ENCODE measurements at places on chromosomes 2 and 18.

DNA sequence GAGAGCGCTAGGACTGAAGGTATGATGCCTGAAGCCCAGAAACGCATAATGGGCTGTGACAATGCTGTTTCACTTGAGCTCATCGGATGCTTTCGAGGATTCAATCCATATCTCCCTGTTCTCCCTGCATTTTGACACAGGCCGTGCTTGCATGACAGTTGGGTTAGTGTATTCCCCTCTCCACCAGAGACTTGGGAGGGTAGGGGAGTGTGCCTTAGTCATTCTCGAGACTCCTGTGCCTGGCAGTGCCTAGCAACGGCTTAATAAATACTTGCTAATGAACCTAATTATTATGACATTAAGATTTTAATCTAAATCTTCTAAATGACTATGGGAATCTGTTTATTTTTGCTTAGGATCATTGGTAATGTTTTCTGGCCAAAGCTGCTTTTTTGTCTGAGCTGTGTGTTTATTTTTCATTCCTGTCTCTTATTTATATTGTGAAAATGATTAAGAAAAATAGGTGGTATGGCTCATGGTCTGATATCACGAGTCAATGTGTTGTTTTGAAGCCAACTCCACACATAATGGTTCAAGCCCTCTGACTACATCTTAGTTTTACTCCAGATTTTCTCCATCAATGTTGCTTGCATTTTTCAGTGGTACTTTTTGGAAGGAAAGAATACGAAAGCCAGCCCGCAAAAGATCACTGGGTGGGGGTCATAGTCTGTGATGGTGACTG, 61.3 kb downstream of the NEDD4L start:
- no peak for DNase-seq

DNA sequence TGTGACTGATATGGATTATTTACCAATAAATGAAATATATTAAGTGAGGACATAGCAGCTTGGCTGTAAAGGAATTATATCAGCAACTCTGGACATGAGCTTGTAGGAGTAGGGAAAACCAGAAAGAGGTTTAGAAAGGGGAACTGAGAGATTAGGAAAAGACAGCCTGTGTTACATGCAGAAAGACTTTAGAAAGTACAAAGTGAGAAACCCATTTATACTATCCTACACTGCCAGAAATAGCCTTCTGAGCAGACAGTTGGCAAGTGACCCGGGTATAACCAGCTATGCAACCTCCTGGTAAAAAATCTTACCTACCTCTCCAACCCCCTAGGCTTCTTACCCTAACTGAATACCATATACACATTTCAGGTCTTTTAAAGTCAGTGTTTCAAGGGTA, 134.1 kb downstream of the ANKRD44 start:
- no peak for DNase-seq

DNA sequence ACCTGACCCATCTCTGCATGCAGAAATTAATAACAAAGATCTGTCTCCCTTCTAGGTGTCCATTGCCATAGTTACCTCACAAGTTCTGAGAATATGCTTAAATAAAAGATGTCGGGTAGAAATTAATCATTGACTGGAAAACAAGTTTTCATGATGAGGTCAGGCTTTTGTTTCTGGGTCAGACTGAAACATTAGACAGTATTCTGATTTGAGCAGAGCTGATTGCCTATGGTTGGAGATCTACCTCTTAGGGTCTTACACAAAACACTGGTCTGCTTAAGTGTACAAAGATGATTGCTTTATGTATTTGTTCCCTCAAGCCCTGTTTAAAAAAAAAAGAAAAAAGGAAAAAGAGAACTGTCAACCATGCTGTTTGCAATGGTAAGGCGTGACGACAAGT, 956.4 kb downstream of the CPS1 start:
- no peak for DNase-seq

- DNase-seq = no peak
These were observed 65.6 kb downstream of the SCG2 start for GRCh38 chr2:223536546-223536945.

DNA sequence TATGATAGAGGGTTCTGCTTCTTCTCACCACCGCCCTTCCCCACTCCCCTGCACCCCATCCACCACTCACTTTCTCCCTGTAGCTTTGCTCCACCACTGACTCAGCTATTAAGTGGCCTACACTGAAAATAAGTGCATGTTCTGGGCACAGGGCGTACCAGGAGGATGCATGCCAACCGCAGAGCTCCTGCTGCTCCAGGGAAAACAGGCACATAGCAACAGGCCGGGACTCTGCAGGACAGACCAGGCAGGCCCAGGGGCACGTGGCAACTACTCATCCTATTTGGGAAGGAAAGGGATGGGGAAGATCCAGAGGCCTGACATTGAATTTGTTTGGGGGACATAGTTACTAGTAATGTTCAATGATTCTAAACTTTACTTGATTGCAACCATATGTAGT, 28.4 kb downstream of the ARL4C start:
- no peak for DNase-seq
